ENCODE measurements at places on chromosomes 5 and 9.

DNA sequence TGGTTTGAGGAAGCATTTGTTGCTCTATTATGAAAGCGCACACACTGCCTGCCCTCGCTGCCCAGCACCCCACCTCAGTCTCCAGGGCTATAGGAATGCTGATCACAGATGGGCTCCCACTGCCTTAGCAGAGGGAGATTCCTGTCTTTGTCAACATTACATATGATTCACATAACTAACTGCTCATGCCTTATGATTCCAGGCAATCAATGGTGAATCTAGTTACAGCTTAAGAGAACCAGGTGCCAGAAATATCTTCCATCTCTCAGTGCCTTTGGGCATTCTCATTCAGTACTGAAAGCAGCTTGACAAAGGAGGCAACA is 458.9 kb upstream of the C9orf72 start:
- DNase-seq, result no peak

- DNase-seq, result no peak
These were observed 456.9 kb downstream of the RASEF start for GRCh38 chr9:82606071-82606470.

- peak; percentile 77 for DNase-seq
These were observed 13.6 kb upstream of the GM2A start for GRCh38 chr5:151239237-151239861.

- DNase-seq, result no peak
These were observed 61.2 kb upstream of the CNOT6 start for GRCh38 chr5:180433032-180433422.

DNA sequence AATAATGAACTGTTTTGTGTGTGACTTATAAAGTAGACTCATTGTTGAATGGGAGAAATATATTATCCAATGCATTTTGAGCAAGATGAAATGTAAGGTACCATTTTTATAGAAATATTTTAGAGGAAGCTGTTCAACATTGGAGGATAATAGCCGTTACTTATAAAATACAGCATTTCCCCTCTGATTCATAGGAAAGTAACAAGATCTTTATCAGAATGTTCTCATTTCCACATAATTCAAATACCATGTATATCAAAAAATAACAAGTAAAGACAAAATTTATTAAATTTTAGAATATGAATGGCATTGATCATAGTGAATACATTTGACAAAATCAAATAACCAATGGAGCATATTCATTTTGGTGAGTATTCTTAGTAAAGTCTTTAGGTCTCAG is 346.7 kb upstream of the PTGER4 start:
- DNase-seq, result no peak

DNA sequence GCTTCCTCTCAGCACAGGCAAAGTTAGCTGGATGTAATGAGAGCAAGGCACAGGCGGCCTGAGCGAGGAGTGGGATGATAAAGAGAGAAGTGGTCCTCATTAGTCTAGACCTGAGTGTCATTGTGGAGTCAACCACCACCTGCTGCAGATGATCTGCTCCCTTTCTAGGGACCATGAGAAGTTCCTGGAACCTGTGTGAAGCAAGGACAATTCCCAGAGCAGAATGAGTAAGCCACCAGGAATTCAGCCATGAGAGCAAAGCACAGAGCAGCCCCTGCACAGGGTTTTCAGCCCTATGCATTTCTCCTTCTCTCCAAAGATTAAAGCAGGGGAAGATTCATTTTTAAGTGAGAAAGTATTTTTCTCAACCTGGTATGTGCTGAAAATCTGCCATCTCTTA is 146.8 kb upstream of the SPEF2 start:
- no peak for DNase-seq

GRCh38 chr5:91382530-91383026 is 539 bp downstream of the ARRDC3 start:
- no peak for DNase-seq
